Stimulated activated CD8-positive, alpha-beta memory T cell treated with anti-CD3 and anti-CD28 coated beads, Interleukin-15, amount 100 ng/mL, for 1 hour (primary cell): ENCODE measurements at places on chromosomes 2 and 18.

DNA sequence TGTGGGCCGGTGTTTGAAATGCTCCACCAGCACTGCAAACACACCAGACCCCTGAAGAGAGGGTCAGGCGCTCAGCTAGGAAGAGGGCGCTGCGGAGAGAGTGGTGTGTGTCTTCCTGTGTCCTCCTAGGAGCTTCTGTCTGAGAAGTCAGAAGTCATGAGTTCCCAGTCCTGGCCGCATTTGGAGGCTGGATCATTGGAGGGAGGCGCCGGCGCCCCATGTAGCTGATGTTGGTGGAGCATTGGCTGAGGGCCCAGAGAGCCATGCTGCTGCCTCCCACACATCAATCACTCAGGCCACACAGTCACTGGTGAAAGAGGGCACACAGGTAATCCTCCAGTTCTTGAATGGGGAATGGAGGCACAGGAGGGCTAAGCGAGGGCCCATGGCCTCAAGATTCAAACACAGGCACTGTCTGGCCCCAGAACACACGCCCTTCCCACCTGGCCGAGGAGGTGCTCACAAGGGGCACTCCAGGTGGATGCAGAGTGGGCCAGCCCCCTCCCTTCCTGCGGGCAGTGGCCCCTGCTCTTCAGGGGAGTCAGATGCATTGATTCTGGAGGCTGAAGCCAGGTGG, 66.3 kb downstream of the RRM2 start:
- DNase-seq: no peak

- no peak for DNase-seq
Measured at GRCh38 chr2:47254464-47254863, 99.4 kb upstream of the STPG4 start.

- no peak for DNase-seq
Measured at GRCh38 chr2:63465633-63466032, 122.6 kb downstream of the WDPCP start.

- DNase-seq: no peak
Measured at GRCh38 chr2:8643250-8643995, 38.4 kb upstream of the ID2 start.

- no peak for DNase-seq
Measured at GRCh38 chr2:138209009-138209408, 244.7 kb downstream of the HNMT start.

- peak; percentile 25 for DNase-seq
Measured at GRCh38 chr18:12904012-12904516, 20.0 kb upstream of the PTPN2 start.

DNA sequence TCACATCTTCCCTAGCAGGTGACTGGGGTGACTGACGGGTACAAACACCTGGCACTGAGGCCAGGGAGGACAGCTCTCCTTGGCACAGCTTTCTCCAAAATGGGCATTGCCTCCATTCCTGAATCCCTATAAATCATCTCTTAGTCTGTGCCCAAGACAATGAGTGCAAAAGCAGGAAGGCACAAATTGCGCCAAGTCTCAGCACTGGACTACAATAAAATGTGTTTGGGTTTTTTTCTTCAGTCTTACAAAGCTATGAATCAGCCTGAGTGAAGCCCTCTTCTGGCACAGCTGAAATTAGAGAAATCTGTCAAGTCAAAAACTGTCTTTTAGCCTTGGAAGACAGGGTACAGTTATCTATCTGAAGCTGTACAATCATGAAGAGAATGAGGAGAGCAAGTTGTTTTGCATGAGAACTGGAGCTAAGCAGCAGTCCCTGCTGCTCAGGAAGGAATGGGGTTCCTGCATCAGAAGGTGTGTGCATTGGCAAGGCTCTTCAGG, 90.8 kb downstream of the EPB41L3 start:
- DNase-seq: no peak

DNA sequence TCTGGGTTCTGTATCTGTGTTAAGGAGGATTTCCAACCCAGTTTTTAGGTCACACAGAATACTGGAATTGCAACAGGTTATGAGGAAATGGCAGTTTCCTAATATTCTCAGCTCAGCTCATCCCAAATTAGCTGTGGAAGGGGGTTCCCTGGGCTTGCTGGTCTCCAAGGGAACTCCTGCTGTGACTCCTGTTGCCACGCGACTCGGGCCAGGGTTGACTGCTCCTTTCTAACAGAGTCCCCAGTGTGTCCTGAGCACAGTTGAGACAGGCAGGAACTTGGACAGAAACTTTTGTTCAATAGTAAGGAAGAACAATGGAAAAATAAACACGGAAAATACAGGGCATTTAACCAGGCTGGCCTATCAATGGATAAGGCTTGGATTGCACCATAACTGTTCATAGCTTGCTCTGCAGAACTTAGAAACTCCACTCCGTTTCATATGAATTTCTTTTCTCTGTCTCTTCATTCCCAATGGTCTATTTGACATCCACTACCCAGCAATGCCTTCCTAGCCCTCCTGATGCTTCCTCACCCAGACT, 3.8 kb upstream of the ROCK2 start:
- DNase-seq: no peak

- DNase-seq: no peak
Measured at GRCh38 chr2:222670191-222671038, 1.0 kb upstream of the MOGAT1 start.

DNA sequence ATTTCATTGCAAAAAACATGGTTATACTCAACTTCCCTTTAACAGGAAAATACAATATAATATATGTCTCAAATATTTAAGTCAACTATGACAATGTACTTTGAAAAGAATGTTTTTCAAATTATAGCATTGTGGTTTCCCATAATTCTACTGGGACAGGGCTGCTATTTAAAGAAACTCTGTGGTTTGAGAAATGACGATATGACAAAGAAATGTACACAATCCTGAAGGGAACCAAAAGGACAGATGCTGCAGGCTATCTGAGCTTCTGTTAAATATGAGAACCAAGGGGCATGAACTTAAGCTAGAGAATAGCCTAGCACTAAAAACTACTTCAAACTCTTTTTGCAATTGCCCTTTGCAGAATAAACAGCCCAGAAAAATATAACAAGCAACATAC, 415.9 kb downstream of the GRB14 start:
- DNase-seq: no peak

- DNase-seq: no peak
Measured at GRCh38 chr2:99555404-99555803, 65.6 kb upstream of the REV1 start.

- DNase-seq: no peak
Measured at GRCh38 chr18:13620818-13621445, 105.4 kb downstream of the FAM210A start.

DNA sequence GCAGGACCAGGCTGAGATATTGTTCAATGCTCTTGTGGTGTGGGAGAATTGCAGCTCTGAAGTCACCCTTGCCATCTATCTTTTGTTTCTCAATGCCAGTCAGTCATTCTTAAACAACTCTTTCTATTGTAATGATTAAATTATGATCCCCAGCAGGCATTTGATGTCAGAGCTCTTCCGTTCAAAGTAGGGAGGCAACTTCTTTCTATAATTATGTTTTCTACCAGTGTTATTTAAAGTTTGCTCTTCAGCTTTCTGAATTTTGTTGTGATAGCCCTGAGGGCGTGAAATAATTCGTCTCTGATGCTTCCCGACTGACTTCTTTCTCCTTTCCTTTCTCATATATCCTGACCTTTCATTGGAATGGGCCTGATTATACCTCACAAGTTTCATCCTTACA, 161.4 kb upstream of the KLHL14 start:
- no peak for DNase-seq

GRCh38 chr18:65704046-65704445, 46.8 kb upstream of the CDH7 start:
- DNase-seq: no peak

GRCh38 chr2:118814368-118814767, 33.1 kb downstream of the EN1 start:
- DNase-seq: no peak

DNA sequence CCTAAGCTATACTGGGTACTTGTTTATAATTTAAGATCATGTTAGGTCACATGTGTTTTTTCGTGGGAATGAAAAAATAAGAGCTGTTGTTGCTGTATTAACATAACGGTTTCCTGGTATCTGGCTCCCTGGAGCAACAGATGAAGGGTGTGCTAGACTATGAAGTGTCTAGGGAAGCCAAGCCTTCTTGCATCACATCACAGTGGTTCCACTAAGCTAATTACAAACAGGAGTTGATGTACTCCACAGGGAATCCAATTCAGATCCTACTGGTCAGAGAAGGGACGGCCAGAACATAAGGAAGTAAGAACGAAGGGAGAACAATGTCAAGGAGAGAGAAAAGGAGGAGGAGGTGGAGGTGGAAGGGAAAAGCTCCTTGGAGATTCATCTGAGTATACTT, 193.0 kb upstream of the CYP26B1 start:
- DNase-seq: no peak

- no peak for DNase-seq
Measured at GRCh38 chr2:202040079-202040844, 6.6 kb downstream of the FZD7 start.

DNA sequence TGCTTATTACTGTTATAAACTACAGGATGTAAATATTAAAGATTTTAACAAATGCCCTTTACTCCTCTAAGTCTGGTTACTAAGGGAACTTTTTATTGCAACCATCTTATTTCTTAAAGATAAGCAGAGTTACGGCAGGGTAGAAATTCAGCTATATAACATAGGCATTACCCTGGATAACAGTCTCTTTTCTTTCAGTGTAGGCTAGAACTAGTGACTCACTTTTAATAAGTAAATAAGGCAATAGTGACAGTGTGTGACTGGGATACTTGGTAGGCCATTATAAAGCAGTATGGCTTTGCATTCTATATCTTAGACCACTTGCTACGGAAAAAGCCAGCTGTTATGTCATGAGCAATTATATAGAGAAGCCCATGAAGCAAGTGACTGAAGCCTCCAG, 1041.0 kb upstream of the NRXN1 start:
- no peak for DNase-seq

DNA sequence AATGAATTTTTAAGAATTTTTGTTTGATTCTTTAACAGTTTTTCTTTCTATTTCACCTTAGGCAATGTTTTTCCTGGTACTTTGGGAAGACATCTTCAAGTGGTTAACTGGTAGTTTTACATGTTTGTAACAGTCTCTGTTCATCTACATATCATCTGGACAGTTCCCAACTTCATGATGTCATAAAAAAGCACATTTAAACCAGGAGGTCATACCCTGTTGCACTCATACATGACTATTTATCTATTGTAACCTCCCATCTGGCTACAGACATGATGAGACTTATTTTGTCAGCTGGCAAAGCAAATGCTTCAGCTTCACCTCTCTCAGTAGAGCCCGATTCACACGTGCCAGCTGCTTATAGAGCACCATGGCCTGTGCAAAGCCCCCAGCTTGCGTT, 99.8 kb upstream of the YPEL5 start:
- DNase-seq: no peak

GRCh38 chr2:44799105-44799504, 142.4 kb upstream of the SIX3 start:
- no peak for DNase-seq

- DNase-seq: no peak
Measured at GRCh38 chr2:54740333-54740732, 16.9 kb downstream of the EML6 start.

GRCh38 chr18:38369772-38370690, 804.4 kb upstream of the CELF4 start:
- no peak for DNase-seq

GRCh38 chr2:186683341-186683740, 10.5 kb upstream of the FAM171B start:
- DNase-seq: no peak

DNA sequence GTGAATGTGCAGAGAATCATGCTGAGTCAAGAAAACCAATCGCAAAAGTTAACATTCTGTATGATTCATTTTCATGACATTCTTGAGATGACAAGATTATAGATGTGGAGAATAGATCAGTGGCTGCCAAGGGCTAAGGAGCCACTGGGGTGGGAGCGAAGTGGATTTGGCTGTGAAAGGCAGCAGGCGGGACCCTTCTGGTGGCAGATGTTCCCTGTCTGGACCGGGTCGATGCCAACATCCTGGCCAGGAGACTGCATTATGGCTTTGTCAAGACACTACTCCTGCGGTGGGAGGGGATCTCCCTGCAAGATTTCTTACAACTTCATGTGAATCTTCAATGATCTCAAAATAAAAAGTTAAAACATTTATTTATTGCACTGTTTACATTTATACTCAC, 427.9 kb downstream of the GALR1 start:
- no peak for DNase-seq
